Hematopoietic multipotent progenitor cell treated with erythropoietin and hydrocortisone succinate and interleukin-3 and kit ligand, for 4 days (in vitro differentiated cells): ENCODE measurements at places on chromosomes 7 and 10.

DNA sequence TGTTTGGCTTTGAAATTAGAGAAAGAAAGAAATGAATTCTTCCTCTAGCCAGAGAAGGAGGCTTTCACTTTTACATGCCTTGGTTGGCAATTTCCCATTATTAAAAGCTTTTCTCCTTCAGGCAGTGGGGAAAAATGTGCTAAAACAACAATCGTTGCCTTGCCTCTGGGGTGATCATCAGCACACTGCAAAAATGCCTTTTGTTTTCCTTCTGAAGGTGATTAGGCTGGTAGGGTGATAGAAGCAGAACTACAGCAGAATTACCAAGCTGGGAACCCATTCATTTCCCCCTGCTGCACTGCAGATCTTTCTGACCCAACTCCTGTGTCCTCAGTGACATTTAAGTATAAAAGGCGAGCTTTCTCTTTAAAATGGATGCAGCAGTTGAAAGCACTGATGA lies 22.2 kb downstream of the ANK3 start:
- DNase-seq, result no peak

DNA sequence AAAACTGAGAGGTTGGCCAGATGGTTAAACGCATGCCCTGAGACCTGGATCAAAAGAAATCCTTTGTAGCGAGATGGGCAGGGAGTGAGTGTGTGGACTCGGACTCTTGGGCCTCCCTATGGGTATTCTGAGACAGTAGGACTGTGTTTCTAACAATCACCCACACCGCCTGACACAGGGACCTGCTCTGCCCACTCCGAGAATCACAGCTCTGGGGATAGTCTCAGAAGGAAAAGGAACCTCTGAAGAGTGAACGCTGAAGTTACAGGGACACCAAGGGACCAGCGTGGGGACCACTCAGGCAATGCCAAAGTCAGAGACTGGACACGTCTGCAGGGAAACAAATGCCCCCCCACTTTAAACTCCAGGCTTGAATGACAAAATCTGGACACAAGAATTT lies 242.1 kb upstream of the TCERG1L start:
- DNase-seq, result no peak

DNA sequence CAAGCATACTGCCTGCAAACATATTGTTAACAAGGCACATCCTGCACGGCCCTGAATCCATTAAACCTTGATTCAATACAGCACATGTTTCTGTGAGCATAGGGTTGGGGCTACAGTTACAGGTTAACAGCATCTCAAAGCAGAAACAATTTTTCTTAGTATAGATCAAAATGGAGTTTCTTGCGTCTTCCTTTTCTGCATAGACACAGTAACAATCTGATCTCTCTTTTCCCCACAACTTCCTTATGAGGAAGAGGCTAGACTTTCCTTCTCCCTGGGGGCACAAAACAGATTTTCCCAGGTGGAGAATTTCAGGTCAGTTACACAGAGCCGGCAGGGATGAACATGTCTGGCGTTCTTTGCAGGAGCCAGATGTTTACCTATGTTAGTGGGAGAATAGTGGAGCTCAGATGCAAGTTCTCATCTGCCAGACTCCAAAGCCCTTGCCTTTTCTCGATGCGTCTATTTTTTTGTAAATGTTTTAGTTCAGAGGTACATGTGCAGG lies 37.5 kb upstream of the PFKFB3 start:
- no peak for DNase-seq

DNA sequence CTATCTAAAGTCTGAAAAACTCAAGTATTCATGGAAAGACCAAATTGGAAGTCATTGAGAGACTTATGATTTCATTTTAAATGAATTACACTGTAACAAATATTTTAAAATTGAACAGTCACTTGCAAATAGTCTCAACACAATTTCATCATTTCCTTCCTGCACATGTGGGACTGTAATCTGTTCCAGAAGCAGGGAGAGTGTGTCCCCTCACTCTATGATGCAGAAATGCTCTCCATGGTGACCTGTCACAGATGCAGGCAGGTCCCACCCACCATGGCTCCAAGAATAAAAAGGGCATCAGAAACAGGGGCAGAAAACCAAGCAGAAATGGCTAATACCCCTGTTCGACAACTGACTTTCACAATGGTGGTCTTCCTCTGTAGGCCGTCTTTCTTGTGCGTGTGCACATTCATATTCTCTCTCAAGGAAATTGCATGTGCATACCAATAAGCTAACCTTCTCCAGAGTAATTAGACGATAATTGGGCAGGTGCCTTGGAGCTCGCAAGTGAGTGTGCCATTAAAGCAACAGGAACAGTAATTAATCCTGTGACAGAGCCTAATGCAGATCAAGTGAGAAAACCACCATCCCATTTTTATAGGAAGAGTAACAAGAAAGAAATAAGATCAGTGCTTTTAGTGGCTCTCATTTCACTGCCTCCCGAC lies 170.9 kb downstream of the ZMYND11 start:
- peak; percentile 30 for DNase-seq

DNA sequence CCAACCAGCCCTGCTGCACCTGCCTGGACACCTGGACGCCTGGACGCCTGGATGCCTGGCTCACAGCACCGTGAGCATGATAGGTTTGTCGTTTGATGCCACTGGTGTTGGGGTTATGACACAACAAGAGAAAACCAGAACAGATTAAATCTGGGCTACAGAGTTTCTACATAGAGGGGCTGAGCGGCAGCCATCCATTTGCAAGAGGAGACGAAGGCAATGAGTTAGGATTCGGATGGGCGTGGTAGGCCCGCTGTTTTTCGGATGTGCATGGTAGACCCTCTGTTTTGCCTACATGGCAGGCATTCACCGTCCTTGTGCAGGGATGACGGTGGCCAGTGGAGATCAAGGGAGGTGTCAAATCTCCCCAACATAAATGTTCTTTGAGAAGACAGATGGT lies 121.5 kb upstream of the RNF32 start:
- no peak for DNase-seq

- DNase-seq, result peak; percentile 59
Measured at GRCh38 chr10:8065651-8066050, 11.2 kb downstream of the GATA3 start.

- no peak for DNase-seq
Measured at GRCh38 chr7:158160199-158160598, 427.4 kb downstream of the PTPRN2 start.

- DNase-seq, result peak; percentile 5
Measured at GRCh38 chr10:23968301-23968700, 240.6 kb upstream of the KIAA1217 start.

- DNase-seq, result no peak
Measured at GRCh38 chr10:69119896-69120295, 4.1 kb upstream of the VPS26A start.

- no peak for DNase-seq
Measured at GRCh38 chr7:17022920-17023319, 141.1 kb upstream of the AGR3 start.

GRCh38 chr7:34133356-34133982 lies 228.1 kb downstream of the BMPER start:
- DNase-seq, result no peak

DNA sequence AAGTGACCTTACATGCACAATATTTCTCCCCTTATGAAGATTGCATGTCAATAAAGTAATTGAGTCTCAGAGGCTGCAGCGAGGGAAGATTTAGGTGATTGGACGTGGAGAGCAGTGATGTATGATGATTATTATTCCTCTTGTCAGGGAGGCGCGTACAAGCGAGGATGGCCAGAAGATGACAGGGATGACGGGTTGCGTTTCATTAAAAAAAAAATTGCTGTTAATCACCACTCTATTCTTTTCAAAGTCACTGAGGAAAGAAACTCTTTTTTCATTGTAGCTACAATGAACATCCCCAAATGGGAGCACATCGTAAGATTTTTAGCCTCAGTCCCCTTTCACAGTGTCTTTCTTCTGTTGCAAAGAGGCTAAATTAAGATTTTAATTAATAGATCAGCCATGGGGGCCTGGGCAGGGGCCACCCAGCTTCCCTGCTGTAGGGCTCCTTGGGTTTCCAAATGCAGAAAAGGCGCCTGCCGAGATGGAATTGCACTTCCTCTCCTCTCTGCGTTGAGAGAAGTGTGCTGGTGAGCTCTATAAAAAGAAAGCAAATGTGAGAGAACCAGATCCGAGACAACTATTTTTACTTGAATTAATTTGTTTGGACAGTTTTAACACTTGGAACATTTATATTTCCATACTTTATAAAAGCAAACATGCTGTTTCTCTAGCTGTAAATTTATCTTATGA lies 998.1 kb downstream of the LRMDA start:
- no peak for DNase-seq

GRCh38 chr10:78768876-78769275 lies 299.9 kb upstream of the ZMIZ1 start:
- DNase-seq, result peak; percentile 39

- peak; percentile 83 for DNase-seq
Measured at GRCh38 chr7:50362712-50363282, 58.3 kb downstream of the IKZF1 start.

DNA sequence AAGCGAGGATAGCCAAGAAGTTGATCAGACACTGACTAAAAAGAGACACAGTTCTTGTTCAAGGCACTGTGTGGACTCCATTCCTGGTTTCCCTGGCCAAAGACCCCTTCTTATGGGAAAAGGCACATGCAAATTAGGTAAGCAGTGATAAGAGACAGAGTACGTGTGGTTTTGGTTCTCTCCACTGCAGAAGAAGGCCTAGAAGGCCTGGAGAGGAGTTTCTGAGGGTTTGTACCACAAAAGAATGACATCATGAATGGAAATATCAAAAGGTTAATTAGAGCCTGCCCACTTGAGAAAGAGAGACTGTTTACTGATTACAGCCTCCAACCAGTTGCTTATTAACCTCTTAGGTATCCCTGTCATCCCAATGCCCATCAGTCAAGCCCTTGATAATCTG lies 137.5 kb downstream of the ZNF365 start:
- no peak for DNase-seq

- DNase-seq, result no peak
Measured at GRCh38 chr7:127699853-127700252, 47.9 kb downstream of the SND1 start.

GRCh38 chr7:40675741-40676140 lies 540.9 kb downstream of the SUGCT start:
- no peak for DNase-seq

- DNase-seq, result no peak
Measured at GRCh38 chr10:116566932-116567331, 21.2 kb downstream of the PNLIP start.

DNA sequence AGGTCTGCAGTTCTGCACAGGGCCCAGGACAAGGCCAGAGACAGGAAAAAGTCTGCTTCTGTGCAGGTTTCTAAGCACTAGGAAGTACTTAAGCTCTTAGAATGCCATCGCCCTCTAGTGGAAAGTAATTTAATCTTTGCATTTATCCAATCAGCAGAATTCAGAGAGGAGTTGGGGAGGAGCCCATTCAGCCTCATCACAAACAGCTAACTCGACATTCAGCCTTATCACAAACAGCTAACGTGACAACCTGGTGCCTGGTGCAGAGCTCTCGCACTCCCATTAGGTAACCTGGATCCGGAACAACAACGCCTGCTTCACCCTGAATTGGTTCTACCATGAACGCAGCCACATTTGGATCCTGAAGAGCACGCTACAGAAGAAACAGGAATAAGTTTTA lies 15.2 kb downstream of the OAT start:
- peak; percentile 96 for DNase-seq

GRCh38 chr7:79923953-79924352 lies 210.7 kb upstream of the GNAI1 start:
- no peak for DNase-seq

GRCh38 chr10:125739994-125740679 lies 20.6 kb downstream of the EDRF1 start:
- DNase-seq, result no peak

DNA sequence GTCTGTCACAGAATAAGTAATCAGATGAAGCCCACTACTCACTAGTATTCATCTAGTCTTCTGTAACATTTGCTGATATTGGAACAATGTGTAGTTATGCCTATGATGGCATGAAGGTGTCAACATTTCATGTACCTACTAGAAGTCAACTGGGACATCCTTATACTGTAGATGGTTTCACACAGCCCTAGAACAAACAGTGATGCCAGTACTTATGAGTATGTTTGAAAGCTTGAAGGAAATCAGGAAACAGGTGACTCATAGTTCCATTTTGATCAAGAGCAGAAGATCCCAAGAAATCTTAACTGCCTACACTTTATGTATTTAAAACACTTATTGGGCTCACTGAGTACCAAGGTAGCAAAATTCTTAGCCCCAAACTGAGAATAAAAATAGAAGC lies 1519.6 kb downstream of the REEP3 start:
- no peak for DNase-seq

GRCh38 chr7:1104516-1105179 lies 16.7 kb downstream of the GPER1 start:
- DNase-seq, result no peak

GRCh38 chr7:27095050-27095896 lies 527 bp downstream of the HOXA1 start:
- DNase-seq, result peak; percentile 29

- DNase-seq, result no peak
Measured at GRCh38 chr10:63366933-63367332, 98.8 kb downstream of the JMJD1C start.

GRCh38 chr10:76621886-76622620 lies 1015.6 kb downstream of the KCNMA1 start:
- DNase-seq, result no peak

DNA sequence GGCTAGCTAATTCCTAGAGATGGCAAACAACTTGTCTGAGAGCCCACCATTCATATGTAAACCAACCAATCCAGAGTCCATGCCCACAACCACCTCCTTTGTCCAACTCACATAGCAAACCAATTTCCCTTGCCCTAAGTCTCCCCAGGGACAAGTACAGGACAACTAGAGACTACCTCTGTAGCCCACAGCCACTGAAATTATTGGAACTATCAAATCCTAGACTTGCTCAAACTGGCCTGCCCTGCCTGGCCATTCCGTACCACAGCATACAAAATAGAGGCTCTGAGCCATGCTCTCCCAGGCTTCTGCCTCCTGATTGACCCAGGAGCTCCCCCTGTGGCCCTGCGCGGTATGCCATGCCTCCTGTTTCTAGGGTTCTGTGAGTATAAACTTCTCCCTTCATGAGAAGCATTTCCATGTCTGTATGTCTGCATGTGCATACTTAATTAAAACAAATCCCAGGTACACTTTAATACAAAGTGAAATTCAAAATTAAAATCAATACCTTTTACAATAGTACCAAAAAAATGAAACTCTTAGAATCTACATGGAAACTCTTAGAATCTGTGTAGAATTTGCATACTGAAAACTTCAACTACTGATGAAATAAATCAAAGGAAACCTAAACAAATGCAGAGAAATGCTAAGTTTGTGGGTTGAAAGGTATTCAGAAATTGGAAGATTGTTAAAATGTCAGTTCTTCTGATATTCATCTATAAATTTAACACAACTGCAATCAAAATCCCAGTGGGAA lies 4.0 kb upstream of the HECW1 start:
- peak; percentile 75 for DNase-seq

DNA sequence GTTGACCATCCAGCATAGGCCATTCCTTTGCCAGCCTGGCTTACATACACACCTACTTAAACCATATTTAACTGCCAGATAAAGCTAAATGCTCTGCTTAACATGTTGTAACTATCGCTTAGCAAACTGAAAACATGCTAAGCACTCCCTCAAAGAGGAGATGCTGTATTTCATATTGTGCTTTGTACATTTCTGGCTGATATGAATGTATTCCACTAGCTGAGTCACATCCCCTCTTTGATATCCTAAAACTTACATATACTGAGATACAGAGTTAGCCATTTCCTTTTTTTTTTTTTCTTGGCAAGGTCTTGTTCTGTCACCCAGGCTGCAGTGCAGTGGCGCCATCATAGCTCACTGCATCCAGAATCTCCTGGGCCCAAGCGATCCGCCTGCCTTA lies 99.4 kb downstream of the TPST1 start:
- peak; percentile 42 for DNase-seq

- DNase-seq, result peak; percentile 61
Measured at GRCh38 chr10:6926971-6927370, 346.9 kb upstream of the PRKCQ start.

- no peak for DNase-seq
Measured at GRCh38 chr7:46494028-46494427, 573.0 kb upstream of the IGFBP3 start.
